ENCODE measurements at places on chromosomes 4 and X.
A peak's percentile ranks its signal among the peaks of the same experiment; 100 is the strongest.

DNA sequence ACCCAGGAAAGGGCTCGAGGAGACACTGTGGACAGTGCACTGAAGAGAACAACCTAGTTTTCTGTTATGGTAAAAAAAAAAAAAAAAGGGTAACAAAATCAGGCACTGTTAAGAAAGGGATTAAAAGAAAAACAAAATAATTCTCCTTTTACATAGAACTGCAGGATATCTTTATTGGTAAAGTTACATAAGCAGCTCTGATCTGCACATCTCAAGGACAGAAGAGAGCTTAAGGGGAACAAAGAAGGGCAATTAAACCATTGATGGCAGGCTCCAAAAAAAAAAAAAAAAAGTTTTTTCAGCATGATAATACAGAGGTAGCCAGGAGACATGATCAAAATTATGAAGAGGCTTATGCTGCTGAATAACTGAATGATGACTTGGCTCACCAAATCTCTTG is 85.0 kb downstream of the HDAC8 start:
- DNase-seq = no peak

DNA sequence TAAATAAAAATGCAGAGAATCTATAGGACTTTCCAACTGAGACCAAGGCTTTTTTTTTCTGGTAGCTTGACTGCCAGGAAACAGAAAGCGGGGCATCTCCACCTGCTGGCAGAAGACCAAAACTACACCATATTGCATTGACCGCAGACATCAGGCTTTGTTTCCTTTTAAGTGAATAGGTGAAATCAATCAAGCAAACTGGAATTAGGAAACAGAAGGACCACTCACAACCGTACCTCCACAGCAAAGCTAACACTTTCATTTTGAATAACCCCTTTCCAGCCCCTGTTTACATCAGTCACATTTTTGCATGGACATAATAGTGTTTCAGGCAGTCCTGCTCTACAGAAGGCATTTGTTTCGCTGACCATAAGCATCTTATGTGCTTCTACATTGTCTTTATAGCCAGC is 218.2 kb downstream of the IDS start:
- DNase-seq = peak; percentile 11

DNA sequence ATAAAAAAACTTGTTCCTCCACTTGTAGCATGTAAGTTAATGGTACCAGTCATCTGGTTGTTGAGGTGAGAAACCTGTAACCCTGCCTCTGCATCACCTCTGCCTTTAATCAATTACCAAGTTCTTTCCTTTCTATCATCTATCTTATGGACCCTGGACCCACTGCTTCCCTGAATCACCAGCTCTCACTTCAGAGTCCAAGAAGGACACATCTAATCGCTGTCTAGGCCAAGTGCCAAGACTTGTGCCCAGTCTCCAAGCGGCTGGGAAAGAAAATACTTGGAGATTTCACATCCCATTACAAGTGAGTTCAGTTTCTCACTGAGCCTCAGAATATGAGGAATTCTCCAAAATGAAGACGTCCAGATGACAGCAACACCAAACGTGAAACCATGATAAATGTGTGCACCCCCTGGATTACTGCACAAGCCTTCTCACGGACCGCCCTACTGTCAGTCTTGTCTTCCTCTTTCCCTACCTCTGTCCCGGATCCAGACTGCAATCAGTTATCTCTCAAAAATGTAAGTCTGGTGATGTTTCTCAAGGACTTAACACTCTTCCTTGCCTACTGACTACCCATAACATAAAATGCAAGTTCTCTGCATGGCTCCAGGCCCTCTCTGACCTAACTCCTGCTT is 10.4 kb downstream of the PALLD start:
- DNase-seq = no peak

DNA sequence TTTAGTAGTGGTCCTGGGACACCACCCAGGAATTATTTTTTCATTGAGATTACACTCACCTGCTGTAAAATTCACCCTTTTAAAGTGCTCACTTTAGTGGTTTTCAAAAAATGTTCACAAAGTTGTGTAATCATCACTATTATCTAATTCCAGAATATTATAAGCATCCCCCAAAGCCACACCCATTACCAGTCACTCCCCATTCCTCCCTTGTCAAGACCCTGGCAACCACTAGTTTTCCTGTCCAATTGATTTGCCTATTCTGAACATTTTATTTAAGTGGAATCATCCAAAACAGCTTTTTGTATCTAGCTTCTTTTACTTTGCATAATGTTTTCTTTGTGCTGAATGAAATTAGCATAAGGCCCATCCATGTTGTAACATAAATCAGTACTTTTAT is 12.7 kb upstream of the CXCL6 start:
- DNase-seq = no peak

- DNase-seq = peak; percentile 69
Measured at GRCh38 chr4:83114576-83114975, at the start of gene PLAC8. TSS of gene PLAC8 (minus strand) at chr4:83114729. CDS start at chr4:83107921, 6,808 bp downstream.

DNA sequence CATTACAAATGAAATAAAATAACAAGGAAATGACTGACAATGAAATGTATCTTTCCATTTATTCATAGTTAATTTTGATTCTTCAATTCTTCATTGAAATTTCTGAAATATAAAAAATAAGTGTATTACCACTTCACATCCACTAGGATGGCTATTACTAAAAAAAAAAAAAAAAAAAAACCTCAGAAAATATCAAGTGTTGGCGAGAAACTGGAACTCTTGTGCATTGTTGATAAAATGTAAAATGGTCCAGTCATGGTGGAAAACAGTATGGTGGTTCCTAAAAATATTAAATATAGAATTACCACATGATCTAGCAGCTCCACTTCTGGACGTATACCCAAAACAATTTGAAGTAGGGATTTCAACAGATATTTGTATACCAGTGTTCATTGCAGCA is 22.9 kb downstream of the PGAM4 start:
- DNase-seq = no peak

- no peak for DNase-seq
Measured at GRCh38 chrX:153867139-153867538, 18.8 kb downstream of the L1CAM start.

- DNase-seq = no peak
Measured at GRCh38 chrX:39692796-39693195, 405.0 kb downstream of the BCOR start.

DNA sequence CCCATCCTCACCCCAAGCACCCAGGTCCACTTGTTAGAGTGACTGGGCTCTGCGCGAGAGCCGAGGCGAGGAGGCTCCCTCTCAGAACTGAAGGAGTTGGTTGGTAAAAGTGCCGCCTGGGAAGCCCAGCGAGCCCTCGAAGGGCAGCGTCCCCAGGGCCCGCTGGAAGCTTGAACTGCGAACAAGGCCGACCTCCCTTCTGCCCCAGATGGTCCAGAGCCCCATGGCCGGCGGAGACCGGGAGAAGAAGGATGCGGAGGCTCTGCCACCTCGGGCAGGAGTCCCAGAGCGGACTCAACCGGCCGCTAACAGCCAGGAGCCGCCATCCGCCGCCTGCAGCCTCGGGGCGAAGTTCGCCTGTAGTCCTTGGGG is 116.3 kb upstream of the TEX13C start:
- no peak for DNase-seq

DNA sequence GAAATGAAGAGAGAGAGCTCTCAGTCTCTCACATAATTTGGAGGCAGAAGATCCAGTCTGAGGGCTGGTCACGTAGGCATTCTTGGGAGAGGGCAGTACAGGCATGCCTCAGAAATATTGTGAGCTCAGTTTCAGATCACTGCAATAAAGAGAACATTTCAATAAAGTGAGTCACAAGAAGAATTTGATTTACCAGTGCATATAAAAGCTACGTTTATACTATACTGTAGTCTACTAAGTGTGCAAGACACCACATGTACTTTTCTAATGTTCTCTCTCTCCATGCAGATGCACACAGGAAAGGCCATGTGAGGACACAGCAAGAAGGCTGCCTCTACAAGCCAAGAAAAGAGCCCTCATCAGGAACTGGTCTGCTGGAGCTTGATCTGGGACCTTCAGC is 583.5 kb upstream of the FAT1 start:
- no peak for DNase-seq

- no peak for DNase-seq
Measured at GRCh38 chrX:125101971-125102755, 217.5 kb upstream of the TEX13C start.

- DNase-seq = no peak
Measured at GRCh38 chr4:173682609-173683008, 152.6 kb upstream of the HAND2 start.

- peak; percentile 54 for DNase-seq
Measured at GRCh38 chr4:95165926-95166524, 382.7 kb downstream of the UNC5C start.

DNA sequence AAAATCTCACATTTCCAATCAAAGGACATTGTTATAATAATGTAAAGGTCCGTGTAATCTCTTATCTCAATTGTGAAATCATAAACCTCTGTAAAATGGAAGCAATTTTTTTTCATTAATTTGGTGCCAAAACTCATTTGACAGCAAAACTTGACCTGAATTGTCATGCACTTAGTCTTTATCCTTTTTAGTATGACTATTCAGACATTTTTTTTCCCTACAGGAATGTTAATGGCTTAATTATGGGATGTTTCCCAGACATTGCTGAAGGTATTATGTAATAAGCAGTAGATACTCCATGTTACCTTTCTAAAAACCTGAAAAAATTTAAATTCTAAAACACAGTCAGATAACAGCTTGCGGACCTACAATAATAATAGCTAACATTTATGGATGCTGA is 228.9 kb downstream of the LHFPL1 start:
- no peak for DNase-seq

DNA sequence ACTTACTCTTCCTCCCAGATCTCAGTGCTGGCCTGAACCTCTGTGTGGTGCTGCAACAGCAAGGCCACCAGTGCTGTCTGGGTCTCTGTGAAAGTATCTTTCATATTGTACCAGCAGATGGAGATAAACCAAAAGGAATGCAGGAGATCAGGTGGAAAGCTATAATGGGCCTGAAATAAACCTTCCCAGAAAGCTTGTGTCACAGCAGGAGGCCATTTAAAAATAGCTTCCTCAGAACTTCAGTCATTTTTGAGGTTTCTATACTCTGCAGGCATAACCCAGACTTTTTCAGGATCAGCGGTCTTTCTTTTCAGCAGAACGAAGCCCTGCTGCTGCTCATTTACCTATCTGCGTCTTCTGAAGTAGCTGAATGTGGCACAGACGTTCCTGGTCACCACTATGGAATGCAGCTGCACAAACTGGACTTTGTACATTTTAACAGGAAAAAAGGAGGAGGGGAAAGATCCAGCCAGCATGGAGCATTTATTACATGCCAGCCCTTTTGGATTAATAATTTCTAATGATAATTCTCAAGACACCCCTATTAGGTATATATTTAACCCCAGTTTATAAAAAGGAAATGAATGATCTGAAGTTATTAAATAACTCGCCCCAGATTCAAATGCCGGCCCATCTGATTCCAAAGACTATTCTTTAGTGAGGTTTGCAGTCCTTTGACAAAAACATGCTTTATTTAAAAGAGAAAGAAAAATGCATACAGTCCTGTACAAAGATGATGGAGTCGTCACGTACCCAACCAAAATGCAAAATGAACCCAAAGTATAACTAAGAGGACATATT is 119.7 kb downstream of the NFKB1 start:
- DNase-seq = peak; percentile 92

Data from HepG2 (cell line).